HL-60 (cell line): ENCODE measurements at places on chromosomes 1 and 21.
A peak's percentile ranks its signal among the peaks of the same experiment; 100 is the strongest.

DNA sequence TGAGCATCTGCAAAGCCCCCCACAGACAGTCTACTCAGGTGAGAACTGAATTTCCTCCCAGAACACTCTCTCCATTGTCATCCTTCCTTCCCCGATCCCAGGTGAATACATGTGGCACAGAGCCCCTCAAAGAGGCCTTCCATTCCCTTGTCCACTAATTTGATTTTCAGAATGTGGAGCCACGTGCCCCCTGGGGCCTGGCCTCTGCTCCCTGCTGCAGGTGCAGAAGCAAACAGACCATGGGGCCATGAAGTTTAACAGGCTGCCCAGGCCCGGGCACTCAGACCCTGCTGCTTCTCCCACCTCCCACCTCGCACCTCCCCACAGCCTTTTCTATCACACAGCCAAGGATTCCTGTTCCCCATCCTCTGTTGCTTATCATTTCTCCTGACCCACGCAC is 243.8 kb upstream of the RAB4A start:
- no peak for DNase-seq

DNA sequence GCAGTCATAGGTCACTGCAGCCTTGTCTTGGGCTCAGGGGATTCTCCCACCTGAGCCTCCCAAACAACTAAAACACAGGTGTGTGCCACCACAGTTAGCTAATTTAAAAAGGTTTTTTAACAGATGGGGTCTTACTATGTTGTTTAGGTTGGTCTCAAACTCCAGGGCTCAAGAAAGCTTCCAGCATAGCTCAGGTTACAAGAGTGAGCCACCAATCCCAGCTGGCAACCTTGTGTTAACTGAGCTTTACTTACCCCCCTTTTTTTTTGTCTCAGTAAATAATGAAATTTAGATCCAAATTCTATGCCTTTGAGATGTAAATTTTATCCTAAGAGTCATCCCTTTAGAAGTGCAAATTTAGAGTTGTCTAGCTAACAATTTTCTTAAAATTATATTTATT is 103.9 kb upstream of the OLFM3 start:
- no peak for DNase-seq

- DNase-seq: no peak
These were observed 42.4 kb downstream of the DRAM2 start for GRCh38 chr1:111097356-111098099.

- peak; percentile 54 for DNase-seq
These were observed 155.1 kb upstream of the DNAH14 start for GRCh38 chr1:224774378-224774777.

GRCh38 chr1:174535207-174535606 is 87.4 kb downstream of the GPR52 start:
- no peak for DNase-seq

- peak; percentile 85 for DNase-seq
These were observed 9.2 kb downstream of the ABCG1 start for GRCh38 chr21:42227909-42228708.

- no peak for DNase-seq
These were observed 52.9 kb downstream of the KCNAB2 start for GRCh38 chr1:6098303-6099215.

DNA sequence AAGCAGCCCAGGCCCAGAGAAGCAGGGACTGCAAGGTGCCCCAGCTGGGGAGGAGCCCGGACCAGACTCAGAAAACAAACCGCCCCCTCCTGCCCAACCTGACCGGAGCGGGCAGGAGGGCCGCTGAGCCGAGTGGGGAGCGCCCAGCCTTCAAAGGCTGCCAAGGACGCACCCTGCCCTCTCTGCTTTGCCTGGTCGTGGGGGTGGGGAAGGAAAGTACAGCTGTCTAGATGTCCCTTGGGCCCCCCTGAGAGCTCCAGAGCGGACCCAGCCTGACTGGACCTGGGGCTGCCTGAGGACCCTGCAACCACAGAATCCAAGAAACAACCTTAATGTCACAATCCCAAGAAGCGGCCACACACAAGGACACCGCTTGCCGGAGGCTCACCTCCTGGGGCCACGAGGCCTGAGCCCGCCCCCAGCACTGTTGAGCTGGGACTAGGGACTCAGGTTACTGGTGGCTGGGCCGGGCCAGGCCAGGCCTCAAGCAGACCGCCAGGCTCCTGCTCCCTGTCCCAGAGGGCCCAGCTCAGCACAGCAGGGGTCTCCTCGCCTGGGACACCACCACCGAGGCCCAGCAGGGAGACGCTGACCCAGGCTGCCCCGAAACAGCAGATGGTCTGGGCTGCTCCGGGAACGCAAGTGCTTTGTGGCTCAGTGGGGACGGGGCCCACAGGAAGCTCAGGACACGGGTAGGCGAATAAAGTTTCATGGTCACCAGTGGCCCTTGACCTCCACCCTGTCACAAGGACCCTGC is 1.4 kb downstream of the DVL1 start:
- no peak for DNase-seq

DNA sequence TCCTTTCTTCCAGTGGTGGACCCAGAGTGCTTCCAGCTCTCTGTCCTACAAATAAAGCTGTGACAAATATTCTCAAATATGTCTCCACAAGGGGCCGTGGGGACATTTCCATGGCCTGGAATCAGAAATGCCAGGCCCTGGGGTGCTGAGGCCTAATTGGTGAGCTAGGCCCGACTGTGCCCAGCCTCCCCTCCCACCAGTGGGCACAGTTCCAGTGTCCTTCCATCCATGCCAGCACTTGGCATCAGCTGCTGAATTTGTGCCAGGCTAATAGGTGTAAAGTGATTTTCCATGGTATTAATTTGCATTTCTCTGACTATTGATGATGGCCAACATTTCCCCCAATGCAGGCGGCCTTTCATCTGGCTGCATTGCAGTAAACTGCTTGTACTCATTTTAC is 48.5 kb upstream of the B3GALT5 start:
- DNase-seq: no peak

DNA sequence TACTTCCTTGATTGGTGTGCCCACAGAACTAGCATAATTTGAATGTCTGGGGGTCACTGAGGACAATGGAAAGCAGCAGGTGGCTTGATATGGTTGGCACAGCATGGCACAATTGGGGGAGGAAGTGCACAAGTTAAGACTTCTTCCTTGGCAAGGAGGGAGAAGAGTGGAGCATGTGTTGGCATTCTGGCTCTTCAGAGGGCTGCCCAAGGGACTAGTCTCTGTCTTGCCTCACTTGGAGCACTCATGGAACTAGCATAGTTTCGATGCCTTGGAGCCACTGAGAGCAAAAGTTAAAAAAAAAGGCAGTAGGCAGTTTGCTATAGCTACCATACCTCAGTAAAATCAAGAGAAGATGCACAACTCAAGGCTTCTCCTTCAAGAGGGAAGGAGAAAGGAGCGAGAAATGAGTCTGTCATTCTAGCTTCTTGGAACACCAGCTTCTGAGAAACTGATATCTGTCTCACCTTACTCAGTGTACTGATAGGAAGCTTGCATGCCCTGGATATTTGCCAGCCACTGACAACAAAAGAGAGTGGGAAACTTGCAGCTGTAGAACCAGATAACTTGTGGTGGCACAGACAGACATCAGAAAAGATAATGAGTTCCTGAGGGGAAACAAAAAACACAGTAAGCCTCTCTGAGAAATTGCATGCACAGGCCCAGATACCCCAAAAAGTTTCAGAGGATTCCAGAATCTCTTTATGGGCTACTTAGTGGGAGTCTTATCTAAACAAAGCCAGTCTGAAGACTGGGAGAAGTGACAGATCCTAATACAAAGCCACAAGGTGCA is 207.5 kb upstream of the SAMSN1 start:
- DNase-seq: no peak

DNA sequence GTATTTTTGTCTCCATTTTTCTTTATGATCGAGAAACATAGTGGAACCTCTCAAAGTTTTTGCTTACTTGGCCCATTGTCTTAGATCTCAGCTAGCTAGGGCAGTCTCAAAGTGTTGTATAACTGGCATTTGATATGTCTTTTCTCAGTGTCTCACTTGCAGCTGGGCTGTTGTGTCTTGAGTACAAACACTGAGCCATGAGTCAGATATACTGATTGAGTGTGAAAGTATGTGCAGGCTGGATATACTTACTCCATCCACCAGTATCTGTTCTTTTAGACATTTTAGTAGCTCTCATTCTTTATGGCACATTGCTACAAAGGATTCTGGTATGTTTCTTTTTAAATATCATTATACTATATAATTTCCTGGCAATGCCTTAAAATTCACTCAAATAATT is 14.3 kb upstream of the GPR52 start:
- DNase-seq: no peak

- no peak for DNase-seq
These were observed 124.3 kb downstream of the ATG4C start for GRCh38 chr1:62908168-62908695.

- DNase-seq: no peak
These were observed 46.7 kb downstream of the CAPZB start for GRCh38 chr1:19438516-19439195.

GRCh38 chr21:16837321-16837720 is 675.5 kb upstream of the CXADR start:
- DNase-seq: no peak

DNA sequence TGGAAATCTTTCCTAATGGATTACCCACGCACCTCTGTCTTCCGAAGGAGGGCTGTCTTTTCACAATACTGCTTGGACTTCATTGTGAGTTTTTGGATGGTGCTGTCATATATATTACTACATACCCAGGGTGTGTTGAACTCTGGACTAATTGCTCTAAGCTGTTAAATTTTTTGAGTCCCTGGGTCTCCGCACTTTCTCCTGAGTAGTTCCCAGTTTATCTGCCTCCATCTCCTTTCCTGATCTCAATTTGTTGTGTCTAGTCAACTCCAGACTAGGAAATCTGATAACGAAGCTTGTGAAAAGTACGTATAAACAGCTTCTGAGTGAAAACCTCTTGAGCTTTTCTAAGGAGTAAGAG is 211.1 kb downstream of the ROR1 start:
- DNase-seq: no peak

DNA sequence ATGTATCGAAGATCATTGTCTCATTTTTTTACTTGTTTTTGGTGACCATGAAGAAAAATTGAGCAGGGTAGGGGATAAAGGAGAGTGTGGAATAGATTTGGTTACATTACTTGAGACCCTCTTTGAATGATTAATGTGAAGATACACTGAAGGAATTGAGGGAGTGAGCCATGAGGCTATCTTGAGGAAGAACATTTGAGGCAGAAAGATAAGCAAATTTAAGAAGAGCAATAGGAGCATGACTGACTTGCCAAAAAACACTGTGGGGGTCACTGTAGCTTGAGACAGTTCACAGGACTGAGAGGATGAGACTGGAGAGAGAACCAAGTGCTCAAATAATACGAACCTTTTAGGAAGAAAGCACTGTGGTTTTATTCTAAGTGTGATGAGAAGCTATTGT is 43.1 kb upstream of the PTPRC start:
- DNase-seq: no peak

DNA sequence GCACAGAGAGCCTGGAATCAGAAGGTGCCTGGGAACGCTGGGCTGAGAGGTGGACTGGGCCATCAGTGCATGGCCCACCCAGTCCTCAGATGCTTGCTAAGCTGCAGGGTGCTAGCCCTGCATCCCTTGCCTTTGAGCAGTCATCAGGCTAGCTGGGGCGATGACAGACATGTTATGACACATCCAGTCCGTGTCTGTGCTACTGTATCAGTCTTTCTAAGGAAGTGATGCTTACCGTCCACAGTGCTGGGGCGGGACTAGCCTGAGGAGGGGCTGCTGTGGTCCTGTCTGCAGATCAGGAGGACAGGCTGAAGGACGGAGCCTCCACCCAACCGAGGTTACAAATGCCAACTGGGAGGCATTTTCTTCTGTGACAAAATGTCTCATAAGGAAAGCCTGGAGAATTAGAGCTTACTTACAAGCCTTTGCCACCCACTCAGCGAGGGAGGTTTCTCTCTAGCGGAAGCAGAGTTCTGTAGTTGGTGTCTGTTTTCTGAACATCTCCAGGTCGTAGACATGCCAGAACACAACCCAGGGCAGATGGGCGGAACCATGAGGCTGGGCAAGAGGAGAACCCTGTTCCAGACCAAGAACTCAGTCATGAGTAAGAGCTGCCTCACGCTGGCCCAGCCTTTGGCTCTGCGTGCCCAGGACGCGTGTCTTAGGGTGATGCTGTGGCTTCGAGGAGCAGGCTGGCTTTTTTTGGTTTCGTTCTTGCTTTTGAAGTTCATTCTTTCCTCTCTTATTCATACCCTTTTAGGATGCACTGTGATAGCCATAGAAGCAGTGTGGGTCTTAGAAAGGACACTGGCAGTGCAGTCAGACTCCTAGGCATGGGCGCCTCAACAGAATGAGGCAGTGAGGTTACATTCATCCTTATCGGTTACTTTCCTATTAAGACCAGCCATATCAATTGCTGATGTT is 14.3 kb downstream of the SLFNL1 start:
- no peak for DNase-seq

DNA sequence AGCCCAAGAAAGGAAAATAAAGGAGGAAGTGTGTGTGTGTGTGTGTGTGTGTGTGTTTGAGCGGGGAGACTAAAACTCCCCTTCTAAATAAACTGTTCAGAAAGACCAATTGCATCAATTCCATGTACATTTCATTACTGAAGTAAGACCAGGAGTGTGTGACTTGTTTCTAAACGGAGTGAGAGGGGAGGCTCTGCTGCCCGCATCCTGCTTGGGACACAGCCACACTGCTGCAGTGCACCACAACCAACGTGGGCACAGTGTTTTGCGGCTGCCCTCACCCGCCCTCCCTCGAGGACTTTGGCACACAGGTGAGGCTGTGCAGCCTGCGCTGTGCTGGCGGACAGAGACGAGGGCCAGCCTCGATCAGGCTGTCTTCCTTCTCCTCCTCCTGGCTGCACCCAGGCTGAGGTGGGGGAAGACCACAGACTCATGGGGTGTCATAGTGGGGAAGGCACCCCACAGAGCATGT is 31.0 kb upstream of the H6PD start:
- DNase-seq: no peak

DNA sequence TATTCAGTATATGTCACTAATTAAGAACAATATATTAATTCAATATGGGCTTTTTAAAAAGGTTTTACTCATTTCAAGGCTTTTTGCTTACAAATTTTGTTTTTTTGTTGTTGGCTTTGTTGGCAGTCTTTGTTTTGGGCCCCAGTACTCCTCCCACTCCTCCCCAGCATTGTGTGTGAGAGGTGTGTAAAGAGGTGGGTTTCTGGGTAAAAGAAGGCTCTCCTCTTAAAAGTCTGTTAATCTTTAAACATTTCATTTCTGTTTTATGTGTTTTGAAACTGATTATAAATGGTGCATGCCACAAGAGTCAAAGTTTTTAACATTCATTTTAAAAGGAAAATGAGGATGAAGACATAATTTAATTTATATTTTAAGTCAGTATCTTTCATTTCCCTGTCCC is 79.6 kb downstream of the SASS6 start:
- no peak for DNase-seq
